Adipocyte (in vitro differentiated cells): ENCODE measurements at places on chromosomes 16 and 17.

DNA sequence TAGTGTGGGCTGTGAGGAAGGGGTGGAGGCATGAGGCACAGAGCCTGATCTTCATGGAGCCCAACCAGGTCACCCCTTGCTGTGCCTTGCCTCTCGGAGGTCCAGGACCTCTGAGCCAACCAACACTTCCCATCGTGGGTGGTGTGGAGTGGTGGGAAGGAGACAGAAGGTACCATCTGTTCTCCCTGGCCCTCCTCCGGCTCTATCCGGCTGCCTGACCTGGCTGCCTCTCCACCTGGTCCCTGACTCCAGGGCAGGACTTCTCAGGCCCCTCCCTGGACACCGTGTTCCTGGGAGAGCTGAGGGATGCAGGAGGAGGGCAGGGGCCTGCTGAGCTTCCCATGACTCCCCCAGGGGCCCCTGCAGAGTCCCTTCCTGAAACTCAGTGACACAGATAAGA is 3.9 kb downstream of the PDK2 start:
- DNase-seq, result no peak

- peak; percentile 55 for DNase-seq
Observed at GRCh38 chr16:66081775-66082366, 284.6 kb upstream of the CDH5 start.

- DNase-seq, result no peak
Observed at GRCh38 chr16:80147026-80147655, 393.7 kb upstream of the DYNLRB2 start.

- no peak for DNase-seq
Observed at GRCh38 chr17:43548689-43549379, 2.7 kb upstream of the ETV4 start.

GRCh38 chr17:68029512-68030215 is 5.9 kb upstream of the KPNA2 start:
- no peak for DNase-seq

GRCh38 chr17:19771971-19772630 is 24.0 kb upstream of the ALDH3A1 start:
- no peak for DNase-seq

- peak; percentile 90 for DNase-seq
Observed at GRCh38 chr17:17919169-17920107, 52.8 kb downstream of the TOM1L2 start.

DNA sequence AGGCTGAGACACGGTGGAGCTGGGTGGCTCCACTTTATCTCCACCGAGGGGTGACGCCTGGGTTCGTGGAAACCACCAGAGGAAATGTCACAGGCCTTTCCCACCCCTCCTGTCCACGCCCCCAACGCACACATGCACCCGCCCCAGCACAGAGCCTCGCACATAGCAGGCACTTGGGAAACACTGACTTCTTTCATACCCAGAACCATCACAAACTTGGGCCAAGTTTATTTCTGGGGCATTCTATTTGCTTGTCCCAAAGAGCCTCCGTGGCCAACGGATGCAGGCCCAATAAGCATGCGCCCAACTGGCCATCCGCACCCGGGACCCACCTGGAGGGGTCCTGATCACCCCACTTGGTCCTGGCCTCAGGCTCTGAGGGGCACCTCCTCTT is 3.3 kb downstream of the BCAR1 start:
- DNase-seq, result no peak

DNA sequence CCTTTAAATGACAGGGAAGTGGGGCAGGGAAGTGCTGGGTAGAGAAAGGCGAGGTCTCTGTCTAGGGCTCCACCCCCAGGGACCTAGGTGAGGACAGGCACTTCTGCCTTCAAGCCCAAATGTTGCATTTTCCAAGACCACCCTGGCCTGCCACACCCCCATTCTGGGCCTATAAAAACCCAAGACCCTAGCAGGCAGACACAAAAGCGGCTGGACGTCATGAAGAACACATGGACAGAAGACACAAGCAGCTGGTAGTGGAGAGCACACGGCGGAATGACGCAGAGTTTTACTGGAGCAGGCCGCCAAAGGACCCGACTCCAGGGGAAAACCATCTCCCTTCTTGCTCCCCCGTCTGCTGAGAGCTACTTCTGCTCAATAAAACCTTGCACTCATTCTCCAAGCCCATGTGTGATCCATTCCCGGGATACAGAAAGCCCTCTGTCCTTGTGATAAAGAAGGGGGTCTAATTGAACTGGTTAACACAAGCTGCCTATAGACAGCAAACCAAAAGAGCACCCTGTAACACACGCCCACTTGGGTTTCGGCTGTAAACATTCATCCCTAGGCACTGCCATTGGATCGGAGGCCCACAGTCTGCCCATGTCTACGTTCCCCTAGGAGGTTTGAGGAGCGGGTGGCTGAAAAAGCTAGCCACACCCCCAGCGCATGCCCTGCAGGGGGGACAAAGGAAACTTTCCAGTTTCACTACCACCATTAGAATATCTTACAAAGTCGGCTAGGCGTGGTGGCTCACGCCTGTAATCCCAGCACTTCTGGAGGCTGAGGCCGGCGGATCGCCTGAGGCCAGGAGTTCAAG is 622.2 kb upstream of the SALL1 start:
- no peak for DNase-seq

GRCh38 chr17:19021622-19022083 is 17.1 kb upstream of the FAM83G start:
- DNase-seq, result no peak

DNA sequence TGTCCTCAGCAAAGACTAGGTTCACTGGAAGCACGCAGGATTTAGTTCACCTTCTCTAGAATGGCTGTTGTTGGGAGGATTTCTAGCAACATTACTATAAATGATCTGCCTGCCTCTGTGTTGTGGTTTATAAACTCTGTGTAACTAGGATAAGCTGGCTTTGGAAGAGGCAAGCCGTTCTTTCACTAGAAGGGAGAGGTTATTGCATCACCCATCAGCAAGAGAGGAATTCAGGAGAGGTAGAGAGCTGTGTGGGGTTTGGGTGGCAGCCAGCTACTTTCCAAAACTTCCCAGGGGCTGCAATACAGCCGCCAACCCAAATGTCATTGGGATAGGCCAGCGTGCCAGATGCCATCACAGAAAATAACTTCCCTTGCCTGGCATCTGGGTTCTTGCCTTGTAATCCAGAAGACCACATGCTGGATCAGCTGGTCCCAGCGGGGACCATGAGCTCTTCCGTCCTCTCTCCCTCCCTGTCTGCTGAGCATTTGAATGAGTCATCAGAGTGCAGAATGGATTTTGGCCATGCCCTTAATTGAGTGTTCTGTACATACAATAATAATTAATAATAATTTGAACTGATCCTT is 95.7 kb upstream of the RBFOX1 start:
- no peak for DNase-seq

DNA sequence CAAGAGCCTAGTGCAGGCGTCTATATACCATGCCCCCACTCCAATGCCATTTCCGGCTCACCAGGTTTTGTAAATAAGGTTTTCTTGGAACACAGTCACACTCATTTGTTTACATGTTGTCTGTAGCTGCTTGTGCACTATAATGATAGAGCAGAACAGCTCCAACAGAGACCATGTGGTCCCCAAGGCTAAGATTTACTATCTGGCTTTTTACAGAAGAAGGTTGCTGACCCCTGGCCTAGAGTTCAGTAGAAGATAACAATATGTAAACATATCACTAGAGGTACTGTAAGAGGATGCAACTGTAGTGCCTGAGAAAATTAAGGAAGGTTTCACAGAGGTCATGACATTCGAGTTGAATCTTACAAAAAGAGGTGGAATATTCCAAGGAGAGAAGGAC is 66.3 kb downstream of the CACNG1 start:
- no peak for DNase-seq

- DNase-seq, result peak; percentile 17
Observed at GRCh38 chr16:80527297-80527696, 13.5 kb upstream of the DYNLRB2 start.

GRCh38 chr16:69555437-69555836 is 10.3 kb upstream of the NFAT5 start:
- DNase-seq, result no peak

DNA sequence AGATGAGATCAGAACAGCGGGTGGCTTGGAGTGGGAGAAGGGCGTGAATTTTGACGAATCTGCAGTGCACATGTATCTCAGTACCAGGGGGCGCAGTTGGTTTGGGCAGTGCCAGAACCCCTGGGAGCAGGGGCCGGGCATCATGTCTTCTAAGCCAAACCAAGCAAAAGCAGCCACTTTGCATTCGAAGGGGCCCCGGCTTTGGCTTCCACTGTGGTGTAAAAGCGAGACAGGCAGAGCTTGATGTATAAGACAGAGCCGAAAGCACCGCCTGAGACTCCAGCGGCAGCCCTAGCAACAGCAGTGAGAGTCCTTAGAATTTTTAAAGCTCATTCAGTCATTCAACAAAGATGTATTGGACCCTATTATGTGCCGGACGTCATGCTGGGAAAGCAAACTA is 3.8 kb upstream of the XYLT1 start:
- DNase-seq, result no peak

DNA sequence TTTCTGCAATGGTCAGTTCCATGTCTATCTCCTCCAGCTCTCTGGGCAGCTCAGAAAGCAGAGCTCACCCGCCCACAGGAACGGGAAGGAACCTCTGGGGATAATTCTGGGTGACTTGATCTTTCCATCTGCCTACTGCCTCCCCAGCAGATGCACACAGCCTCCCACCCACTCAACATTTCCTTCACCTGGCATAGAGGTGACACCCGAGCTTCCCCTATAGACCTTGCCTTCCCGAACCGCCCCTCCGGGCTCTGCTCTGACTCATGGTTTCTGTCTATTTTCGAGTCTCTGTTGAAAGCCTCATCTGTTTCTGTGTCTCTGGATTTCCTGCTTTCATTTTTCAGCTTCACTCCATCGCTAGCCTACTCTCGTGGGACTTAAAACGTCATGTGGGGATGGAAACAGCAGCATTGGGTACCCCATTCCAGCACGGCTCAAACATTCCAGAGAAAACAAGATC is 11.4 kb downstream of the GGA3 start:
- DNase-seq, result peak; percentile 76

DNA sequence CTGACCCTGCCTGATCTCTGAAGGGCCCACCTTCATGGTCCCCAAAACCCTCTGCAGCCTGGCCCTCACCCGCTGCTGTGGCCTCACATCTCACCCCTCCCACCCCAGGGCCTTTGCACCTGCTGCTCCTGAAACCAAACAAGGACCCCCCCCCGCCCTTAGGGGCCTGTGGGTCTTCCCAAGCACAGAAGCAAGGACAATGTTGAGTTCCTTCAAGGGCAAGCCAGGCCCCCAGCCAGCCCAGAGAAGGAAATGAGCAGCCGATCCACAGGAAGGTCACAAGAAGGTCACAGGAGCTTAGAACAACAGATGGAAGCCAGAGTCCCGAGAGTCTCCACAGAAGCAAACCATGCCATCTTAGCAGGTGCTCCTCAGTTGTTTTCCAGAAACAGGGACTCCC is 493 bp upstream of the PDE6G start:
- DNase-seq, result no peak

- no peak for DNase-seq
Observed at GRCh38 chr17:82282239-82283207, 9.0 kb upstream of the CSNK1D start.

- no peak for DNase-seq
Observed at GRCh38 chr16:26394409-26394808, 672.3 kb upstream of the C16orf82 start.

DNA sequence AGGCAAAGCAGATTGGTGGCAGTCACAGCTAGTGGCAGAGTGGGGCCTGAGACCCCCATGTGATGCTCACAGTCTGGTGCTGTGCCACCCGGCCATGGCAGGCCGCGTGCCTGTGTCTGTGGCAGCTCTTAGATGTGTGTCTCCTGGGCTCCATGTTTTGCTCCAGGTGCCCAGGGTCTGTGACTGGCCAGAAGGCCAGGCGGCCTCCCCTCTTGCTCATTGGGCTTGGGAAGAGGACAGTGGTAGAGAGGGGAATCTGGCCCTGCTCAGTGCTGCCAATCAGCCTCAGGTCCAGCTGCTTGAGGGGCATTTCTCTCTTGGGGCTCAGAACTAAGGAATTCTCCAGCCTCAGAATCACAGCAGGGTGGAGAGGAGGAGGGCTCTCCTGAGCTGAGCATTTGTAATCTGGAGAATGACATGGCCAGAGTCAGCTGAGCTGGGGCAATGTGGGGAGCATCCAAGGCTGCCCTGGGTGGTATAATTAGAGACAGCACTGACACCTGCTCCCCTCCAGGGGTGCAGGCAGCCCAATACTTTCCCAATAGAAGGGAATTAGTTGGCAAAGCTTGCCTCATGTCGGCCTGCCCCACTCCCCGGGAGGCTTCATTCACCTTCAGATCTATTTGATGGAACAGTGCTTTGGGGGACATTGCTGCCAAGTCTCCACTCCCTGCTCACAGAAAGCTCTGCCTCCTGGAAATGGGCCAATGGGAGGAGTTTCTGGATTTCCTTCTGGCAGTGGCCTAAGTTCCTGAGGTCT is 2.7 kb upstream of the LASP1NB start:
- DNase-seq, result peak; percentile 70

- no peak for DNase-seq
Observed at GRCh38 chr17:34163123-34163522, 92.0 kb upstream of the CCL2 start.

GRCh38 chr17:83204230-83204725 is 124.9 kb downstream of the METRNL start:
- DNase-seq, result no peak

DNA sequence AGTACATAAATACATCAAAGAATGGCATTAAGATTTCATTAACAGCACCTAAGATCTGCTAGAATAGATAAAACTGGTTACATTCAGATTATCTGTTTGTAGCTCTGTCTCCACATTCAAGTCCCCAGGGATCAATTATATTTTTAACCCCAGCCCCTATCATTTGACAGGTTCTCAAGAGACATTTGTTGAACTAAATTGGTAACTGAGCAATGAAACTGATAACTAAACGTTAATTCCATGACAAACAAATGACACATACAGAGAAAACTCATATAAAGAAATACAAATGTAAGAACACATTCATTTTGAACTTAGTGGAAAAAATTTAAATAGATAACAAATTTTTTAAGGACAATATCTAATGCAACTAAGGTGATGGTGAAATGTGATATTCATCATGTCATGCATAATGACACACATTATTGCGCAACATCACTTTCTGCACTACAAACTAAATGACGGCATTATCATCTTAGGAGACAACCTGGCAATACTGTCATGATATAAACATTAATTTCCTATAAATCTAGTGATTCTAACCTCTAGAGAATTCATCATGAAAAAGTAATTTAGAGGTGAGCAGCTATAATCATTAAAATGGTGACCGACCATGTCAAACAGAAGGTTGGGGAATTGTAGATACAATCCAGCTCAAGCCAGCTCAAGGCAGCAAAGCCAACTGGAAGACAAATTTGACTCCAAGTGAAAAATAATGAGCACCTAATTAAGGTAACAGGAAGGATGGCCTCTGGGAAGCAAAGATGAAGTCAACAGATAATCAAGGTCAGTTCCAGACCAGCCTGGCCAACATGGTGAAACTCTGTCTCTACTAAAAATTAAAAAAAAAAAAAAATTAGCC is 9.5 kb downstream of the ARHGAP17 start:
- DNase-seq, result peak; percentile 41
